Naive thymus-derived CD4-positive, alpha-beta T cell (primary cell): ENCODE measurements at places on chromosomes 6 and 20. TPM values are rescaled to one million over a fixed set of nuclear protein-coding genes. Genes with fewer than 3 reads are reported as not detected.

- H3K36me3 ChIP-seq, result peaks cover 10% of the 10 kb centered on the region
- peaks cover 16% of the 10 kb centered on the region for H3K4me1 ChIP-seq
Measured at GRCh38 chr6:26383624-26384417, 913 bp downstream of the BTN2A2 start.

- H3K36me3 ChIP-seq, result no peaks in the 10 kb centered on the region
- H3K4me3 ChIP-seq, result no peak overlapping the region
- H3K4me1 ChIP-seq, result no peaks in the 10 kb centered on the region
- H3K27me3 ChIP-seq, result no peaks in the 10 kb centered on the region
Measured at GRCh38 chr6:134882426-134883038, 67.4 kb downstream of the ALDH8A1 start.

GRCh38 chr6:3898265-3898994, 49.3 kb downstream of the FAM50B start:
- no peaks in the 10 kb centered on the region for H3K4me1 ChIP-seq
- H3K27ac ChIP-seq, result no peak overlapping the region
- no peaks in the 10 kb centered on the region for H3K27me3 ChIP-seq
- H3K4me3 ChIP-seq, result no peak overlapping the region

DNA sequence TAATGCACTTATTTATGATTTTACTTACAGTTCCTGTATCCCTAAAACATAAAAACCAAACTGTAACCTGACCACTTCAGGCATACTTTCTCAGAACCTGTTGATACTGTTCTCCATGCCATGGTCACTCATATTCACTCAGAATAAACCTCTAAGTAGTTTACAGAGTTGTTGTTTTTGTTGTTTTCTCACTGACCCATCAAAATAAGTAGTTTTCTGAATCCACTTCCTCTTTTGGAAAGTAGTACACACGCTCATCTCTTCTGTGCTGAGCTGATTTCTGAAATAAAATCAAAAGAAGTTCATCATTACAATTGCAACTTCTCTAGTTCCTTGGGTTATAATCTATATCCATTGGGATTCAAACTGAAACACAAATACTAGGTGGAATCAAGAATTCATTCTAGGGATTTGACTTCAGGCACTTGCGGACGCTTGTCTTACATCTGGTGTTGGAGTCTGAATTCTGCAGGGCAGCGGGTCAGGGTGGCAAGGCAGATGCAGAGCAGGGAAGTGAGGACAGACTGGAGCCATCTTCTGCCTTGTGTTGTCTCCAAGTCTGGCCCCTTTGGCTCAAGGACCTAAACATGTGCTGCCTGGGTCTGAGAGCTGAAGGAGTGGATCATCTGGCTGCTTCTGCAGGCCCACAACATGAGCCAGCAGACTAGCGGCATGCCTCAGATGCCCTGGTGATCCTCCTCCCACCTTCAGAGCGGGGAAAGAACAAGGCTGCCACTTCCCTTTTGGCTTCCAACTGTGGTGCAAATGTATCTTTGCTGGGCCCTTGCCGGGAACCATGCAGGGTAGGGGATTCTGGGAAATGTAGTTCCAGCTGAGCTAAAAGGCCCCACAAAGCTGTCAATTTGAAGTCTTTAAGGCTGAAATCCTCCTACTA, 167.9 kb upstream of the MYLIP start:
- no peaks in the 10 kb centered on the region for H3K36me3 ChIP-seq
- no peaks in the 10 kb centered on the region for H3K4me1 ChIP-seq
- H3K27me3 ChIP-seq, result no peaks in the 10 kb centered on the region

DNA sequence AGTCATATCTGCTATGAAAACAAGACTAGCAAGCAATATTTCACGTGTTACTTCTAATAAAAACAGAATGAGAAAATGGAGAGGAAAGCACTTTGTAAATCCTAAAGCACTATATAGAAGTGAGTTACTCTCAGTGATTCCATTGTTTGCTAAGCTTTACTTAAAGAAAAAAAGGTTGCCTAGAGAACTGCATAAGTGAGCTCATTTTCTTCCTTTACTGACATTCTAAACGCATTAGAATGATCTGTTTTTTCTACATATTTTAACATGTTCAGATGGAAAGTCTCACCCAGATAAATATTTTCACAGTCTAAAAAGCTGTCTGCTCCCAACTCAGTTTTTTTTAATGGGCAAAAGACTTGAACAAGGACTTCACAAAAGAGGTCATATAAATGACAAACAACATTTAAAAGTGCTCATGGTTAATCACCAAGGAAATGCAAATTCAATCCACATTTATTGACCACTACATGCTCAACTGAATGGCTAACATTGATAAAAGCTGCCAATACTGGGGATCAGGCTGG, 52.9 kb upstream of the AKAP12 start:
- H3K27ac ChIP-seq, result no peak overlapping the region
- DNase-seq, result no peak
- H3K27me3 ChIP-seq, result no peaks in the 10 kb centered on the region
- H3K4me1 ChIP-seq, result no peaks in the 10 kb centered on the region
- no peaks in the 10 kb centered on the region for H3K36me3 ChIP-seq

GRCh38 chr6:42255050-42255449, 37.4 kb upstream of the MRPS10 start:
- H3K4me3 ChIP-seq, result no peak overlapping the region
- H3K27me3 ChIP-seq, result no peaks in the 10 kb centered on the region
- no peak for DNase-seq
- no peak overlapping the region for H3K27ac ChIP-seq
- H3K4me1 ChIP-seq, result no peaks in the 10 kb centered on the region

GRCh38 chr20:58696411-58696961, 3.9 kb downstream of the NPEPL1 start:
- H3K36me3 ChIP-seq, result no peaks in the 10 kb centered on the region
- no peaks in the 10 kb centered on the region for H3K27me3 ChIP-seq
- no peak overlapping the region for H3K27ac ChIP-seq

- DNase-seq, result no peak
- H3K36me3 ChIP-seq, result no peaks in the 10 kb centered on the region
- no peak overlapping the region for H3K4me3 ChIP-seq
- H3K27ac ChIP-seq, result no peak overlapping the region
- no peaks in the 10 kb centered on the region for H3K27me3 ChIP-seq
Measured at GRCh38 chr6:25564943-25565342, 87.1 kb upstream of the SCGN start.

DNA sequence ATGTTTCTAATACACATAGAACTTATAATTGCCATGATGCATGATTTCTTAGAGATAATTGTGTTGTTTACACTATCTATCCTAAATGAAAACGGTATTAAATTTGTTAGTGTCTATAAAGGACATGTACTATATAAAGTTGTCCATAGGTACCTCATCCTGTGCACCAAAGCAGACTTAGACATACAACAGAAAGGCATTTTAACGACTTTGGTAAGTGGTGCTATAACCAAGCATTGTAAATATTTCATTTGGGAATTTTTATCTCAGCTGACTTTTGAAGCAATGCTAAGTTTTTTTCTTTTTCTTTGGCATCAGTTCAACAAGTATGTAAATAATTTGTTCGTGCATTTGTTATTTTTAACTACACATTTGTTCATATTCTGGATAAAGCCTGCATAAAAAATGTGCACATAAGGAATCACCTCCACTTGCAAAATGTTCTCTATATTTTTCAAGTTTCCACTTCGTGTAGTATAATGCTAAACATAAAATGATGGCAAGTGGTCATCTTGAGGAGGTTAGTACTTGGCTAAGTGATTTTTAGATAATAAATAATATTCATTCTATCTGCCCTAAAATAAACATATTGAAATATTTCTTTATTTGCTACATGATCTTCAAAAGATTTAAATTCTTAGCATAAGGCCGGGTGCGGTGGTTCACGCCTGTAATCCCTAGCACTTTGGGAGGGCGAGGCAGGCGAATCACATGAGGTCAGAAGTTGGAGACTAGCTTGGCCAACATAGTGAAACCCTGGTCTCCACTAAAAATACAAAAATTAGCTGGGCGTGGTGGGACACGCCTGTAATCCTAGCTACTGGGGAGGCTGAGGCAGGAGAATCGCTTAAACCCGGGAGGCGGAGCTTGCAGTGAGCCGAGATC, 6.3 kb upstream of the GJA1 start:
- H3K27ac ChIP-seq, result no peak overlapping the region
- H3K36me3 ChIP-seq, result no peaks in the 10 kb centered on the region
- H3K4me1 ChIP-seq, result no peaks in the 10 kb centered on the region
- DNase-seq, result no peak

DNA sequence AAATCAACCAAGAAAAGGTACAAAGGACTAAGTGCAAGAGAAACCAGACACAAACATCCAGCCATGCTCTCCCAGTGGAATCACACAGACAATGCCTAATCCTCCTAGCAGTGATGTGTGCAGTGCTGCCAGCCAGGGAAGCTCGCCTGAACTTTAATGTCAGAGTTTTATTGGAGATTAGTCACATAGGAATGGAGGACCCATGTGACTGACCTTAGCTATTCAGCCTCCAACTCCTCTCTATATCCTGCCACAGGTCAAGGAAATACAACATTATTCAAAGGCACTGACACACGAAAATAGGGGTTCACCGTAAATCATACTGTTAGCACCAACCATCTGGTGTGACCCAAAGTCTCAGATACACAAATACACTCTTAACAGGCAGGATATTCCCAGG, 684.6 kb downstream of the DOK5 start:
- no peaks in the 10 kb centered on the region for H3K4me1 ChIP-seq
- DNase-seq, result no peak
- no peaks in the 10 kb centered on the region for H3K27me3 ChIP-seq

DNA sequence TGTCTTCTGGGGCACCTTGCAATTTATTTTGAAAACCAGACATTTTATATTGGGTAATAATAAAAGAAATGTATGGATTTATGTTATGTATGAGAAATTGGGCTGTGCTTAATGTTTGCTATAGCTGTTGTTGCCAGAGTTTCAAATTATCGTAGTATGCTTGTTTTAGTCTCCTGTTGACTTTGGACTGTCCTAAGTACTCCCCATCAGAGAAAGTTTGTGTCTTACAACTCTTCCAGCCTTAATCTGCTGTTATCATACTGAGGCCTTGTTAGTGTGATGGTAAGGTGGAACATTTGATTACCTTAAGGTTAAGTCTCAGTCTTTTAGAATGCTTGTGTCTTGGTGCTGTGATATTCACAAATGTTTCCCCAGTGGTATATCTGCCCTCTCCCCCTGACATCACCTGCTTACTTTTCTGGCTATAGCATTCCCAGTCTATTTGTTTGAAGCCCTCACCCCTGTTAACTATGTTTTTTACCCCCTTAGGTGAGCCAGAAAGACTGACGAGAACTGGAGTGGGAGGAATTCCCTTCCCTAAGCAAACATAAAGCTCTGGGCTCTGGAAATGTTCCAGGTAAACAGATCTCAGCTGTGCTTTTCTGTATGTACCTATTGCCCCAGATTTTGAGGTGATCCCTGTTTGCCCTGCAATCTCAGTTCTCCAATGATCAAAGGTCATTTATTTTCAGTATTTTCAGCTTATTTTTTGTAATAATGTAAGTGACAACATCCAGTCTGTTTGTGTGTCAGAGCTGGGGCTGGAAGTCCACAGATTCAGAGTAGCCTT, 581.1 kb upstream of the CITED2 start:
- no peaks in the 10 kb centered on the region for H3K27me3 ChIP-seq
- H3K36me3 ChIP-seq, result no peaks in the 10 kb centered on the region
- no peaks in the 10 kb centered on the region for H3K4me1 ChIP-seq
- no peak overlapping the region for H3K27ac ChIP-seq
- H3K4me3 ChIP-seq, result no peak overlapping the region

- no peaks in the 10 kb centered on the region for H3K27me3 ChIP-seq
- no peak overlapping the region for H3K4me3 ChIP-seq
- H3K36me3 ChIP-seq, result no peaks in the 10 kb centered on the region
- H3K27ac ChIP-seq, result no peak overlapping the region
- no peaks in the 10 kb centered on the region for H3K4me1 ChIP-seq
Measured at GRCh38 chr6:167925026-167925425, 72.4 kb upstream of the KIF25 start.

- no peaks in the 10 kb centered on the region for H3K4me1 ChIP-seq
- DNase-seq, result no peak
- no peaks in the 10 kb centered on the region for H3K27me3 ChIP-seq
- H3K36me3 ChIP-seq, result no peaks in the 10 kb centered on the region
Measured at GRCh38 chr6:167839343-167839742, 12.6 kb downstream of the AFDN start.

- H3K4me3 ChIP-seq, result no peak overlapping the region
- H3K4me1 ChIP-seq, result no peaks in the 10 kb centered on the region
- H3K27ac ChIP-seq, result no peak overlapping the region
- no peaks in the 10 kb centered on the region for H3K27me3 ChIP-seq
- no peak for DNase-seq
- H3K36me3 ChIP-seq, result no peaks in the 10 kb centered on the region
Measured at GRCh38 chr6:41355952-41356351, 20.5 kb downstream of the NCR2 start.

DNA sequence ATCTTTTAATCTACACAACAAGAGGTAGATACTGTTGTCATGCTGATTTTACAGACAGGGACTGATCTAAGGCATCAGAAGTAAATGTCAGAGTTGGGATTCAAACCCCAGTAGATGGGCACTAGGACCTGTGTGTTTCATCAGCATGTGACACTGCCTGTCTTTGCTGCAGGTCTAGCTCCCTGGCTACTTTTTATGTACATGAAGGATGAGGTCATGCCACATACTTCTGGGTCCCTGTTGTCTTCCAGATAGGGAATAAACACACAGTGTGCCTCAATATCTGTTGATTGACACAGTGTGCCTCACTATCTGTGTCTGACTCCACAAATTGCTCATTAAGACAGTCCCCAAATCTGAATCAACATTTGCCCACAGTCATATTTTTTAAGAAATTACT, 106.9 kb downstream of the TFAP2B start:
- no peak overlapping the region for H3K27ac ChIP-seq
- no peak for DNase-seq
- H3K4me3 ChIP-seq, result no peak overlapping the region
- no peaks in the 10 kb centered on the region for H3K27me3 ChIP-seq
- no peaks in the 10 kb centered on the region for H3K4me1 ChIP-seq

- H3K27me3 ChIP-seq, result no peaks in the 10 kb centered on the region
- no peak for DNase-seq
- H3K27ac ChIP-seq, result no peak overlapping the region
- no peaks in the 10 kb centered on the region for H3K36me3 ChIP-seq
- no peak overlapping the region for H3K4me3 ChIP-seq
Measured at GRCh38 chr6:4295783-4296155, 160.4 kb upstream of the ECI2 start.

- H3K27ac ChIP-seq, result no peak overlapping the region
- H3K36me3 ChIP-seq, result no peaks in the 10 kb centered on the region
- no peak for DNase-seq
- no peaks in the 10 kb centered on the region for H3K4me1 ChIP-seq
Measured at GRCh38 chr6:87274660-87275274, 47.6 kb upstream of the SMIM8 start.

- H3K4me1 ChIP-seq, result no peaks in the 10 kb centered on the region
- H3K27me3 ChIP-seq, result no peaks in the 10 kb centered on the region
- H3K36me3 ChIP-seq, result no peaks in the 10 kb centered on the region
- no peak overlapping the region for H3K4me3 ChIP-seq
- no peak for DNase-seq
- no peak overlapping the region for H3K27ac ChIP-seq
Measured at GRCh38 chr6:87798393-87799278, 96.6 kb upstream of the AKIRIN2 start.

Gene MPC1
- total RNA-seq, result 25.1 and 26.2 TPM in 2 replicates

Gene DYNLT2
- 2.9 TPM for total RNA-seq

Gene PTP4A1
- 66.7 and 73.8 TPM in 2 replicates for total RNA-seq

Gene LY6G6C
- not detected for total RNA-seq

Gene DEFB124
- total RNA-seq, result not detected in 2 replicates

Gene ATP9A
- 0.05 TPM for total RNA-seq

Gene ZNF335
- total RNA-seq, result 53.8 TPM

Gene CLPSL2
- not detected for total RNA-seq

Gene ADGRG6
- 0.77 TPM for total RNA-seq

Gene BPIFB3
- total RNA-seq, result not detected

Gene TFAP2A
- not detected for total RNA-seq

Gene TUBB2B
- not detected for total RNA-seq

Gene OPRM1
- total RNA-seq, result not detected

Gene SLC44A4
- total RNA-seq, result not detected

Gene SIGLEC1
- total RNA-seq, result 0.94 TPM

Gene ABHD16B
- not detected in 2 replicates for total RNA-seq

Gene RAD21L1
- 0.81 TPM for total RNA-seq

Gene TCP11
- total RNA-seq, result not detected

Gene NEDD9
- 62.9 TPM for total RNA-seq
